ENCODE measurements at places on chromosomes 12 and 14.
A peak's percentile ranks its signal among the peaks of the same experiment; 100 is the strongest.

- DNase-seq: no peak
Observed at GRCh38 chr14:78737116-78737515, 566.9 kb downstream of the NRXN3 start.

DNA sequence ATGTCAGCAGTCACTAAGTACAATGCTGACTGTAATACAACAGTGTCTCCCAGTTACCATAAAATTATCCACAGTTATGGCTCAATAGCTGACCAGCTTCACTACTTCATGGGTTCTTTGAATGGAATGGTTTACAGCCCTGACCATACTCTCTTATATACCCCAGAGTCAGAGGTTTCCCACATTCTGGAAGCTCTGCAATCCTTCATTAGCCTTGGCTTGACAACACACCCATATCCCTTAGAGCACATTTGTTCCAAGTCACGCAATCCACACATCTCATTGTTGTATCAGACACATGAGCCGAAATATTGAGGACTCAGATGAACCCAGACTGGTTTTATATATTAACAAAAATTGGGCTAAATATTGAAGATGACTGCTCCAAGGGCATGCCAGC, 209.4 kb upstream of the PLXNC1 start:
- no peak for DNase-seq

DNA sequence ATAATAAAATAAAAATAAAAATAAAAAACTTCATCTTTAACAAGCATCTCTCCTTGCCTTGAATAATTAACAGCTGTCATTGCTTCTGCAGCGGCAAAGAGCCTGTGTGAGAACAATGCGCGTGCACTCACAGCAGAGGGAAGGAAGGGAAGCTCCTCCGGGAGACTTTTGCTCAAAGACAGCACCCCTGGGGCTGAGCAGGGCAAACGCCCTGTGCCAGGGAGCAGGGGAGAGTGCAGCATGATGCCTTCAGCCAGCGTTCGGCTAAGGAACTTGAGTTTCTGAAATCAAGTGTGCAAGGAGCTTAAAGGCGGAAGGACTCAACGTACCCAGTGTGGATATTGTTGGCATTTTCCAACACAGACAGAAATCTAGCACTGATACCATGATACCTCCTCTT, 120.5 kb downstream of the RIMBP2 start:
- no peak for DNase-seq

- no peak for DNase-seq
Observed at GRCh38 chr14:93055651-93056115, 60.0 kb downstream of the ITPK1 start.

- peak; percentile 21 for DNase-seq
Observed at GRCh38 chr12:67651132-67651695, 2.7 kb downstream of the DYRK2 start.

- DNase-seq: no peak
Observed at GRCh38 chr12:15181017-15181683, 40.1 kb downstream of the RERG start.

DNA sequence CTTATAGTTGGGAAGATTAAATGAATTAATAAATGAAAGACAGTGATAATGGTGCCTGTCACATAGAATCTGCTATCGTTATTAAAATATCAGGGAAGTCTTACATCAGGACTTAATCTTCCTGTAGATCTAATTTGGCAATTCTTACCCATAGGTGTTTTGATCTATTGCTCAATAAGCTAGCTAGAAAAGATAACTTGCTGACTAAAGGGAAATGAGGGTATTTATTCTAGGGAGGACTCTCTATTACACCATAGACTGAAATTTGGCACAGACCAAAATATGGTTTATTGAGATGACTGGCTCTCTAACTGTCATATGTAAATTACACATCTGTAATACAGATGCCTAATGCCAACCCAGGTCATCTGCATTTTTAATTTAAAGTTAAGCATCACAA, 11.5 kb downstream of the HAL start:
- DNase-seq: no peak

- DNase-seq: peak; percentile 75
Observed at GRCh38 chr12:55700255-55701018, 7.3 kb downstream of the ITGA7 start.

DNA sequence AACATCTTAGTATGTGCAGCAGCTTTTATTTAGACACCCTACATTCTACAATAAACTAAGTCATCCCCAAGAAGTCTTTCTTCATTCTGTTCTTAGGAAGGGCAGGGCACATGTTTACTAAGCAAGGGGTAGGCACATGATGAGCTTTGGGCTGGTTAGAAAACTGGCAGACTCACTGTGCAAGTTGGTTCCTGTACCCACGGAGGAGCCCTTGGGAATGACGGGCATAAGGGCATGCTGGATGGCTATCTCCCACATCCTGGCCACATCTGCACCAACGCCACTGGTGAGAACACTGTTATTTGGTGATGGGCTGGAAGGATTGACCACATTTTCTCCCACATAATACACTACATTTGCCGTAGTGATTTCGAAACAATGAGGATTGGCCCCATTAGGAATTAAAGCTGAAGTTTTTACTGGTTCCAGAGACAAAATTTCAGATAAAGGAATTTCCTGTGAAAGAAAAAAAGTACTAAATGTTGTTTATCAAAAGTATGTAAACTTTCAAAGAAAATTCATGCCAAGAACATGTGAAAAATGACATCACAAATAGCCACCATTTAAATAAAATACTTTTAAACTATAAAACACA, 297.0 kb downstream of the PRKD1 start:
- DNase-seq: peak; percentile 18

GRCh38 chr12:54019924-54020590, 8.2 kb upstream of the HOXC6 start:
- DNase-seq: peak; percentile 14

- DNase-seq: no peak
Observed at GRCh38 chr12:75550401-75551240, 39.2 kb upstream of the KRR1 start.

DNA sequence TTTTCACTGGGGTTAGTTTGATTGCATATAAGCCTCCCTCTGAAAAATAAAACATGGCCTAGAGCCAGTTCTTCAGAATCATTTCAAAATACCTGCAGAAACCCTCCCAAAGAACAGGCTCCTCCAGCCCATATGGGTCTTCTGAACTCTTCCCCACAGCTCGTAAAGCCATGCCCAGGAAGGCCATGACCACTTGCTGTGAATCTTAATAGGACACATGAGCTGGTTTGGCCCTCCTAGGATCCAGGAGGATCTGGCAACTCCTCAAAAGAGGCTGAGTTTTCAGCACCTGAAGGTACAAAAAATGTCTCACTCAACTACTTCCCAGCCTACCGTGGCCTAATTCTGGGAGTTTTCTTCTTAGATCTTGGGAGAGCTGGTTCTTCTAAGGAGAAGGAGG, 2.4 kb downstream of the MYBPC1 start:
- no peak for DNase-seq

DNA sequence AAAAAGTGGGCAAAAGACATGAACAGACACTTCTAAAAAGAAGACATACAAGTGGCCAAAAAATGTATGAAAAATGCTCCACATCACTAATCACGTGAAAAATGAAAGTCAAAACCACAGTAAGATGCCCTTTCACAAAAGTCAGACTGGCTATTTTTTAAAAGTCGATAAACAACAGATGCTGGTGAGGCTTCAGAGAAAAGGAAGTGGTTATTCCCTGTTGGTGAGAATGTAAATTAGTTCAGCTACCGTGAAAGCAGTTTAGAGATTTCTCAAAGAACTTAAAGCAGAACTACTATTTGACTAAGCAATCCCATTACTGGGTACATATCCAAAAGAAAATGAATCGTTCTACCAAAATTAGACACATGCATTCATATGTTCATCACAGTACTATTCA, 237.0 kb downstream of the KIF21A start:
- DNase-seq: no peak

GRCh38 chr12:27549801-27550652, 26.0 kb downstream of the PPFIBP1 start:
- peak; percentile 92 for DNase-seq

DNA sequence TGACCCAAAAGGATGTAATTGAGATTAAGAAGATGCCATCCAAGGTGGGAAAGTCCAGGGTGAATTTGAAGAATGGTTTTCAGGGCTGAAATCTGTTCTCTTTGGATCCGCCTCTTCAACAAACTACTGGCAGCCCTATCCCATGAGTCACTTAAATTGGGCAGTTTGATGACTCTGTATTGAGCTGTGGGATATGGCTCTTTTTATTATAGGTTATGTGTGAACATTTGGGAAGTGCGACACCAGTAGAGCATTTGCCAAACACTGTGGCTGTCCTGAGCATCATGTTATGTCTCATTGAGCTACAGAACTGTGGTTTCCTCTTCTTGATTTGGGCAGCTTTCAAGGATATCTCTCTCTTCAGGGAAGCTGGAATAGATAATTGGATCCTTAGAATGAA, 22.3 kb downstream of the IFT43 start:
- no peak for DNase-seq

DNA sequence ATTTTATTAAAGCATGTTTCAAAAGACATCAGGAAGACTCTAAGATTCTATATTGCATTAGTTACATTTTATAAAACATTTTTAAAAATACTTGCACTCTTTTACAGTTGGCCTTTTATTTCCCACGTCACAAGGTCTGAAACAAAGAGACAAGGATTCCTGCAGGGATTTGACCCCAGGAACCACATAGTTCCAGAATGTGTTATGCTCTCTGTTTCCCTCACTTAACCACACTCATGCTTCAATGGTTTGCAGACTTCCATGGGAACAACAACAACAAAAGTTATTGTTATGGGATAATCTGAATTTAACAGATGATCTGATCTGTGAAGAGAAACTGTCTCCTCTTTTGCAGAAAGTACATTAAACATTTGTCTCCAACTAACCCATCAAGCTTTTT, 104.3 kb upstream of the PPFIA2 start:
- no peak for DNase-seq

DNA sequence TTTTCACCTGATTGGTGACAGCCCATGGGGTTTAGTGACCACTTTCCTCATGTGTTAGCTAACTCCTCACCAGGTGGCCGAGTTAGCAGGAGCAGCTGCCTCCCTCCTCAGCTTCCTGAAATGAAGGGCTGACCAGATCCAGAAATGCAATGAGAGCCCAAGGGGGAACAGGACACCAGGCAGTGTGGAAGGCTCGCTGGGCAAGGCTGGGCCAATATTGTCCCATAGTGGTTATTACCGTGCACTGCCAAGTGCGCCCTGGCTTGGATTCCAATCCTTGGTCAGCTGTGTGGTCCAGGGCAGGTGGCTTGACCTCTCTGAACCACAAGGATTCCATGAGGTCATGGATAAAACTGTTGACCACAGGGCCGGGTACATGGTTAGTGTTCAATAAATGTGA, 3.6 kb upstream of the HSPB8 start:
- no peak for DNase-seq

DNA sequence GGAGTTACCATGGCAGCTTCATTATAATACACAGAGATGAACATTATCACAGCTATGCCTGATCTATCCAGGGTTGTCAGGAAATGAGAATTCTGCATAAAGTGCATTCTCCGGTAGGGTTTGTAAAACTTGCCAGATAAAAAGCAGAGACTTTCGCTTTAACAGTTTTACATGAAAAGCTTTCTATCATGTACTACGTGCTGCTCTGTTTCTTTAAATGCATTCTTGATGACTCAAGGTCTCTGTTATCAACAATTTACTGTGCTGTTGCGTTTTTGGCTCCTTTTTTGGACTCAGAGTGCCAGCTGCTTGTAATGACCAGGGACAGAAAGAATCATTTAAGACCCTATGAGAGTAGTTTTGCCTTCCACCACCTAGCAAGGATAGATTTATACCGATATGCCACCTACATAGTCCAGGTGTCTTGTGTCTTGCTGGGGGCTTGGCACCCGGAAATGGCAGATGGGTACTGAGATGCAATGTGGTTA, 371.2 kb downstream of the BTG1 start:
- peak; percentile 66 for DNase-seq

DNA sequence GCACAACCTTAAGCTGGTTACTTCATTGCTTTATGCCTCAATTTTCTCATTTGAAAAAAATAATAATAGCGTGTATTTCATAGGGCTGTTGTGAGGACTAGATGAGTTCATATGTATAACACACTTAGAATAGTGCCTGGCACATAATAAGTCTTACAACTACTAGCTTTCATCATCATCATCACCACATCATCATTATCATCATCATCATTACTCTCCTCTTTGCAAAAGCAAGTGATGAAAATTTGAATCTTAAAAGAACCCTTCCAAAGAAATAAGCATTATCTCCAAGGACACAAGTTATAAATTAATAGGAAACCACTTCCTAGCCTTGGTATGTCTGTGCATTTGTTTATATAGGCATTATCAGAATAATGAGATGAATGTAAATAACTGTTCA, 117.0 kb downstream of the ST8SIA1 start:
- DNase-seq: no peak

DNA sequence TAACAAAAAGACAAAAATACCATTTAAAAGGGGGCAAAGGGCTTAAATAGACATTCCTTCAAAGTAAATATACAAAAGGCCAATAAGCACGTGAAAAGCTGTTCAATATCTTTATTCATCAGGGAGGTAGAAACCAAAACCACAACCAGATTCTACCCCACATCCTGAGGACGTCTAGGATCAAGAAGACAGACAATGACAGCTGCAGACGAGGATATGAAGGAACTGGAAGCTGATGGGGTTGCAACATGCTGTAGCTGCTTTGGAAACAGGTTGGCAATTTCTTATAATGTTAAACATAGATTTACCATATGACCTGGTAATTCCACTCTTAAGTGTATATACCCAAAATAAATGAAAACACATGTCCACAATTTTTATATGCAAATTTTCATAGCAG, 85.1 kb upstream of the C14orf180 start:
- DNase-seq: no peak

- no peak for DNase-seq
Observed at GRCh38 chr12:77032406-77032805, 33.0 kb downstream of the E2F7 start.

DNA sequence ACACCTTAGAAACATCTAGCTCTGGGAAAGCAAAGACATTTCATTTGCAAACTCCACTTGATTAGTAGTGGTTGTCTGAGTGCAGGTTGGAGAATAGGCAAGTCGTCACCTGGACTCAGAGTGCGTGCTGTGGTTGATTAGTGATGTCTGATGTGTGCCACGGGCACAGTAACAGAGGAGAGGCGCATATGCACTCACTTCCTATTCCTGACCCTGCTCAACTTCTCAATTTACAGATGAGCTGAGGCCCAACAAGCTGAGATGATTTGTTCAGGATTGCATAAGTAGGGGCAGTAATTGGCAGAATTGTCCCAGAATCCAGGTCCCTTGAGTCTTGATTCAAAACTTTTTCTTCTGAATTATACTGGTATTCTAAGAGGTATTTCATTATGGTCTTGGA, 44.9 kb downstream of the ADCK1 start:
- DNase-seq: no peak

DNA sequence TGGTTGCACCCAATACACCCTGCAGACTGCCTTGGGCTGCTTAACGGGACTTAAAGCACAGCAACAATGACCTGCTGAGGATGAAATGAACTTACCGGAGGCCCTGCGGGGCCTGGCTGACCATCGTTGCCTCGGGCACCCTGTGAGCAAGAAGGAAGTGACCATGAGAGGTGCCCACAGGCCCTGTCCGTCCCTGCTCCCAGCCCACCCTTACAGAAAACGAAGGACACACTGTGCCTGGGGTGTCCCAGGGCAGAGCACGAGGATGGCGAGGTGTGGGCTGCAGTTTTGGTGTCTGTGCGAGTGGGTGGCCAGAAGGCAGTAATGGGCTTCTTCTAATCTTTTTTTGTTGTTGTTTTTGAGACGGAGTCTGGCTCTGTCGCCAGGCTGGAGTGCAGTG, 14.6 kb downstream of the COL2A1 start:
- no peak for DNase-seq

- DNase-seq: no peak
Observed at GRCh38 chr12:132506328-132507160, 16.6 kb downstream of the FBRSL1 start.

All from H4 (cell line).